ENCODE measurements at places on chromosomes 5 and 9.

DNA sequence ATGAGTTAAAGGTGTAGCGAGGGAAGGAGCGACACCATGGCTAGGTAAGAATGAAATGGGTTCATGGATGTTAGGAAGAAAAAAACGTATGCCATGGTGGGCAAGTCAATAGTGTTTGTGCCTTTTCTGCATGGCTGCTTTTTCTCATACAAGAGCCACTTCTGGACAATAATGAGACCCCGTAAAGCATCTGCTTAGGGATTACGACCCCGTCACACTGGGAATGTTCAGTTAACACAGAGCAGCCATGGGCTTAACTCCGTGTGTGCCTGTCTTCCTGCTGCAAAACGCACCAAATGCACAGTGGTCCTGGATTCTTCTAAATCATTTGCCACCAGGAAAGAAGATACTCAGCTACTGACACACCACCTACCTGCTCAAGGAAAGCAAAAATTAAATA, 81.8 kb downstream of the NFIB start:
- DNase-seq = no peak

GRCh38 chr9:131887680-131888079, 147.8 kb upstream of the RAPGEF1 start:
- DNase-seq = no peak

DNA sequence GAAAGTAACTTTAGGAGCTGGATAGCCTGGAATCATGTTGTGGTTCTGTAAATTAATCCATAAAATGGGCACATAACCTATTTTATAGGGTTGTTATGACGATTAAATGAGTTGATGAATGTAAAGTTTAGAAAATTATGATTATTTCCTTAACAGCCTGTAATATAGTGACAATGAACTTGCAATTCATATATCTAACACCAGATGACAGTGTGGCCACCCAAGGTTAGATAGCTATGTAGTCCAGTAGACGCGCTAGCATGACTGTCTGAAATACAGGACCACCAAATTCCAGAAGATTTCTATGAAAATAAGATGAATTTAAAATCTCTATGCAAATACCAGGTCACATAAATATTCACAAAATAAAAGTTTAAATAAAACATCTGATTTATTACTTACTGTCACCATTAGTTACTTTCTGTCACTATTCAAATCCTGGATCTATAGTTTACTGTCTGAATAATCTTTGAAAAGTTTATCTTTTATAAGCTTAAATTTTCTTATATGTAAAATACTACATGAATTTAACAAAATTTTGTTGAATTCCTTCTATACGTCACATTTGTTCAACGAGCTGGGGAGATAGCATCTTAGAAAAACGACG, 26.1 kb upstream of the MACIR start:
- DNase-seq = no peak

DNA sequence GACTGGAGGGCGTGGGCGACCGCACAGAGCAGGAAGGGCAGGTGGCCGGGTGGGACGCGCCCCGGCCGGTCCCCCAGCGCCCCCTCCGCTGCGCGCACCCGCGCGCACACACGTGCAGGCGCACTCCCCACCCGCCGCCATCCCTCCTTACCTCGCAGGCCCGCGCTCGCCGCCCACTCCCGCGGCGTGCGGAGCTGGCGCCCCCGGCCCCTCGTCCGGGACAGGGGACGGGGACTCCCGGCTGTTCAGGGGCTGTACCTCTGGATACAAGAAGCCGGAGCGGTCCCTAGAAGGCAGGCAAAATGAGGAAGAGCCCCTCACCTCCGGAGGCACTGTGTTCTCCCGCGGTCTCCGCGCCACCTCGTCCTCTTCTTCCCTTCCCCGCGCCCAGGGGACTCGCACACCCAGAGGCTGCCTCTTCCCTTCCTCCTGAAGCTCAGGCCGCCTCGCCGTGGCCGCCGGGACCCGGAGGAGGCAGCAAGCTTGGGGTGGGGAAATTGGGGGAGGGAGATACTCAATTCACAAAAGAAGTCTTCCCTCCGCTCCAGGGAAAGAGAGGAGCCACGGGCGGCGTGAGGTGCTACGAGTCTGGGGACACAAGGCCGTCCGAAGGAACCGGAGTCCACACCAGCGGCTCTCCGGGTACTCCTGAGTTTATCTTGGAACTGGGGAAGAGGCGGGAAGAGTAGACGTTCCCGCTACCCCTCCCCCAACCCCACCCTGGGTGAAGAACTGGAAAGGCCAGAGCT, 1.4 kb upstream of the GABRB2 start:
- DNase-seq = no peak

DNA sequence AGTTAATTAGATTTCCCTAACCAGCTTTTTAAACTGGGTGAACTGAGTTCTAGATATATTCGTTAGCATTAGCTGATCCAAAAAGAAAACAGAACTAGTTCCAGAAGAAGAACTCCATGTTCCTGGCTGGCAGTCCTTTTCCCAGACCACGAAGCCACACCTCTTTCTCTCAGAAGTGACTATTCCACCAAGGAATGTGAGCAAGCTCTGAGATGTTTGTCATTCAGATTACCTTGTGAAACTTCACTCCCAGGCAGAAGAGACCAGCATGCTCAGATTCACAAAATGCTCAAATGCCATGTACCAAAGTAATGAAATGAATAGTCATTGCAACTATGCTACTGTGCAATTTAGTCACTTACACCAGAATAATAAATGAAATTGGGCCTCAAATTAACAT, 4.4 kb upstream of the SSBP2 start:
- DNase-seq = no peak

GRCh38 chr9:114761523-114761922, 44.3 kb downstream of the TNFSF15 start:
- no peak for DNase-seq

- DNase-seq = no peak
These were observed 524.5 kb downstream of the TMEM38B start for GRCh38 chr9:106218854-106219253.

DNA sequence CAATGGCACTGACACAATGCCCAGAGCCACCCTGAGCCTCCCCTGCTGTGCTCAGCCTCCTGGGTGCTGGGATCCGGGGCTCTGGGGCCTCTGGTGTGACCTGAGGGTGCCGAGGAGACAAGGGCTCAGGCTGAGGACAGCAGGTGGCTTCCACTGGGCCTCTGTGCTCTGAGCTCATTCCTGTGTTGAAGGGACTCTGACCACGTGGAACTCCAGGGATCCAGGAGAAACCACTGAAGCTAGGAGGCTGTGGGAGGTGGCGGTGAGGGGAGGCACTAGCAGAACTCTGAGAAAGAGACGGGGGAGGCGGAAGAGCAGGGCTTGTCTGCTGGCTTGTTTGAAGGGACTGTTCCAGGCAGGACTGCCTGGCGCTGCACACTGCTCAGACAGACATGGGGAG, 318.7 kb upstream of the IRX1 start:
- DNase-seq = no peak

All from activated B cell treated with CpG ODN at 0.5 μM for 24 hours (primary cell).